Naive B cell (primary cell): ENCODE measurements at places on chromosomes 2 and 18. TPM values are rescaled to one million over a fixed set of nuclear protein-coding genes. Genes with fewer than 3 reads are reported as not detected.

DNA sequence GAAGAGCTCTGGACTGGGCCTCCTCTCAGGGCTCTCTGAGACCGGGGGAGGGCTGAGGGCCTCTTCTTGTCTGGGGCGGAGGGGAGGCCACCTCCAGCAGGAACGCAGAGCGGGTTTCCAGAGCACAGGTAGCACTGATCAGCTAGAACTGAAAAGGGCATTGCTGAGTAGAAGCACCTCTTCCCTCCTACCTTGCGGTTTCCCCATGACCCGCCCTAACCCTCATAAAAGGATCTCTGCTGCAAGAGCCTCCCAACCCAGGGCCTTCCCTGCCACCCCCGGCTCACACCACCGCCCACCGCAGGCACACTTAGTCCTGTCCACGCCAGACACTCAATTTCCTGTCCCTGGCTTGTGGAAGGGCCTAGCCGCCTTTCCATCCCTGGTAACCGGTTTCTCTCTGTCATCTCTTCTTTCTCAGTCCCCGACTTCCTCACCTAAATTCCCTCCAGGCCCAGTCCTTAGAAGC is 966 bp downstream of the ADCY3 start:
- H3K27ac ChIP-seq: no peak overlapping the region
- DNase-seq: no peak
- H3K27me3 ChIP-seq: no peaks in the 10 kb centered on the region

DNA sequence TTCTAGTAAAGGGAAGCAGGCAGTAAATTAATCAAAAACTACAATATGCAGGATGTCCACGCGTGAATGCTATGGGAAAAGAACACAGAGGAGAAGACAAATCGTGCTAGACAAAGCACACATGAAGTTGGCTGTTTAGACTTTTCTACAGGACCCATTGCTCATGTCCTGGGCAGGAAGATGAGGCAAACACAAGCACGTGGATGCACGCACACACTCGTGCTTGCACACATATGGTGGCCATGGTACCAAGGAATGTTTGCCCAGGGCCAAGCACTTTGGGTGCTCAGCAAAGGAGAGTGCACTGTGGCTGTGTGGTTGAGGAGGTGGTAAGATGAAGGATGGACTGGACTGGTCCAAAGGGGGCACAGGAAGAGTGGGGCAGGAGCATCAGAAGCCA is 80.2 kb upstream of the MCFD2 start:
- DNase-seq: no peak
- no peak overlapping the region for H3K4me3 ChIP-seq
- peak overlapping the region; percentile 88 for H3K27ac ChIP-seq
- peaks cover 26% of the 10 kb centered on the region for H3K4me1 ChIP-seq

TACR1 gene
- not detected for polyA plus RNA-seq

GRCh38 chr2:67845621-67846369 is 217.0 kb downstream of the C1D start:
- peaks cover 3% of the 10 kb centered on the region for H3K4me1 ChIP-seq
- no peaks in the 10 kb centered on the region for H3K36me3 ChIP-seq
- DNase-seq: no peak
- no peak overlapping the region for H3K4me3 ChIP-seq
- H3K27ac ChIP-seq: no peak overlapping the region

DNA sequence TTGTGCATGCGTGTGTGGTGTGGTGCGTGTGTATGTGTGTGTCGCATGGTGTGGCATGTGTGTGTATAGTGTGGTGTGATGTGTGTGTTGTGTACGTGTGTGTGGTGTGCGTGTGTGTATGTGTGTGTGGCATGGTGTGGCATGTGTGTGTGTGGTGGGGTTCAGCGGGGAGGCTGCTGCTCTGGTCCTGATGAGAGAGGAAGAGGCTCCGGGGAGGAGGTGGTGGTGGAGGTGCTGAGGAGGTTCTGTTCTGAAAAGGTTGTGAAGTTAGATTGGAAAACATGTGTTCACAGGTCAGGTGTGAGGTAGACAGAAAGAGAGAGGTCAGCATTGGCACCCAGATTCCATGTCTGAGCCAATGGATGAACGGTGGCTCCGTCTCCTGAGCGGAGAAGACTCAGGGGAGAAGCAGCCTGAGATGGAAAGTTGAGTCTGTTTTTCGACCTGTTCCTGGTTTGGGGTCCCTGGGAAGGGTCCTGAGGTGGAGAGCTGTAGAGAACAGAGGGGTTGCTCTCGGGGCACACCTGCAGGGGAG is 67.2 kb upstream of the HDAC4 start:
- no peak overlapping the region for H3K27ac ChIP-seq
- H3K4me3 ChIP-seq: no peak overlapping the region
- H3K36me3 ChIP-seq: no peaks in the 10 kb centered on the region
- H3K4me1 ChIP-seq: no peaks in the 10 kb centered on the region

DNA sequence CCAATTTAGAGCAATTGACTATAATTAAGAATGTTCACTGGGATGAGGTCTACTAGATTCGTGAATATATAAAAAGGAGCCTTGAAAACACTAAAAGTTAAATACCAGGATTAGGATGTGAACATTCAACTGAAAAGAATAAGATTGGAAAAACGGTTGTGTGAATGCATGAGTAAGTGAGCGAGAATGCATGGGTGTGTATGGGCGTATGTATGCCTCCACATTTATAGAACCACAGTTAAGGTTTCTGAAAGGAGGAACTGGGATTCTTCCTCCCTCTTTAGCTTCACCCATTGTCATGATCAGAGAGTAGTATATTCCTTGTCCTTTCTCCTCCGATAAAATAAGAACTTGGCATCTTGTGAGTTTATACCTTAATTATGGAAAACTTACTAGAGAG is 151.1 kb upstream of the UBE2E3 start:
- no peak overlapping the region for H3K27ac ChIP-seq
- DNase-seq: no peak
- H3K4me3 ChIP-seq: no peak overlapping the region
- H3K27me3 ChIP-seq: no peaks in the 10 kb centered on the region
- no peaks in the 10 kb centered on the region for H3K4me1 ChIP-seq

DNA sequence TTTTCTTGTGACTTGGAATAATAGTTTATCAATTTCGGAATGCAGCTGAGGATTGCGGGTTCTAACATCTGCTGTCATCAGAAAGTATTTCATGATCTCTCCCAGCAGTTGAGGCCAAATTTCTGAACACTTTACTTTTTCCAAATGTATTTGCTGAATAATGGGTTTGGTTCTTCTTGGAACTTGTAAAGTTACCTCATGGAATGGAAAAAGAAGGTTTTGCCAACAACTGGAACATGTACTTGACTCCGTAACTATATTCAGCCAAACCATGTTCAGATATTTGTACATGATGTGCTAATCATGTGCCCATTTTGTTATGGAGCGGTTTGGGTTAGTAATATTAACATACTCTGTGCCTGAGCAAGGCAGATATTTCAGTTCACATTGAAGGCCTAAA is 119.6 kb downstream of the LCLAT1 start:
- H3K36me3 ChIP-seq: peaks cover 25% of the 10 kb centered on the region
- H3K4me1 ChIP-seq: peaks cover 7% of the 10 kb centered on the region

DDX18 gene
- 38.7 TPM for polyA plus RNA-seq

GRCh38 chr2:68687018-68687417 is 43.6 kb downstream of the PROKR1 start:
- H3K4me1 ChIP-seq: peaks cover 39% of the 10 kb centered on the region
- no peak overlapping the region for H3K27ac ChIP-seq
- no peaks in the 10 kb centered on the region for H3K27me3 ChIP-seq
- H3K4me3 ChIP-seq: no peak overlapping the region

DNA sequence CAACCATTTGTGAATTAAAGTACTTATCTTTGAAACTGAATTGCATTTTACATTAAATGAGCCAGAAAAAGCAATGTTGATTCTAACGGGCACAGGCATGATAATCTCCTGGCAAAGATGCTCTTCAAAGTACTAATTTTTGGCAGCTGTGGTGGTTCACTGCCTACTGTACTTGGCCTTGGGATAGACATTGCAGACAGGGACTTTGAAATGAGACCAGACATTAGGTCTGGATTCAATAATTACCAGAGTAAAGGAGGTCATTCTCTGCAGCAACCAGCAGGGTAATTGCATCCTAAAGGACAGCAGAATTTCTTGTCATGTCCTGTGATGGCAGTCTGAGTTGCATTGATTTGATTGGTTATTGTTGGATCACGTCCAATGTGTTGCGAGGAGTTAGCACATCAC is 986.5 kb downstream of the TDRD15 start:
- H3K27ac ChIP-seq: no peak overlapping the region
- H3K4me1 ChIP-seq: no peaks in the 10 kb centered on the region
- no peaks in the 10 kb centered on the region for H3K36me3 ChIP-seq
- no peak overlapping the region for H3K4me3 ChIP-seq
- no peak for DNase-seq

CCDC148 gene
- not detected for polyA plus RNA-seq

NT5DC4 gene
- polyA plus RNA-seq: not detected

DNA sequence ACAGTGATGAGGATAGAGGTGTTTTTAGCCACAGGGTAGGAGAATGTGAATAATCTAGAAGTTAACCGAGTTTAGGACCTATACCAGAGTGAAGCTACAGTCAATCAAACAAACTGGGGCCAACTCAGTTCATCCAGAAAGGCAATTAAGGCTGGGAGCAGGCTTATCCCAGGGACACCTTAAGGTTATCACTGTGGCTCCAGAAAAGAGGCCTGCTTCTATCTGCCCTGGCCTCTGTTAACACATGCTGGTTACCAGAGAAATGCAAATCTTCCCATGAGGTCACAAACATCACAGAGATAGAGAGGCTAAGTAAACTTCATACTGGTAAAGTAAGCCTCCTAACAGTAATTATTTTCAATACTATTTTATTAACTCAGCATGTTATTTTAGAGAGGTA is 93.2 kb upstream of the GRB14 start:
- H3K27me3 ChIP-seq: no peaks in the 10 kb centered on the region
- H3K36me3 ChIP-seq: peaks cover 18% of the 10 kb centered on the region
- no peak for DNase-seq
- H3K27ac ChIP-seq: no peak overlapping the region

CNDP1 gene
- polyA plus RNA-seq: not detected

REG3A gene
- not detected for polyA plus RNA-seq

DNA sequence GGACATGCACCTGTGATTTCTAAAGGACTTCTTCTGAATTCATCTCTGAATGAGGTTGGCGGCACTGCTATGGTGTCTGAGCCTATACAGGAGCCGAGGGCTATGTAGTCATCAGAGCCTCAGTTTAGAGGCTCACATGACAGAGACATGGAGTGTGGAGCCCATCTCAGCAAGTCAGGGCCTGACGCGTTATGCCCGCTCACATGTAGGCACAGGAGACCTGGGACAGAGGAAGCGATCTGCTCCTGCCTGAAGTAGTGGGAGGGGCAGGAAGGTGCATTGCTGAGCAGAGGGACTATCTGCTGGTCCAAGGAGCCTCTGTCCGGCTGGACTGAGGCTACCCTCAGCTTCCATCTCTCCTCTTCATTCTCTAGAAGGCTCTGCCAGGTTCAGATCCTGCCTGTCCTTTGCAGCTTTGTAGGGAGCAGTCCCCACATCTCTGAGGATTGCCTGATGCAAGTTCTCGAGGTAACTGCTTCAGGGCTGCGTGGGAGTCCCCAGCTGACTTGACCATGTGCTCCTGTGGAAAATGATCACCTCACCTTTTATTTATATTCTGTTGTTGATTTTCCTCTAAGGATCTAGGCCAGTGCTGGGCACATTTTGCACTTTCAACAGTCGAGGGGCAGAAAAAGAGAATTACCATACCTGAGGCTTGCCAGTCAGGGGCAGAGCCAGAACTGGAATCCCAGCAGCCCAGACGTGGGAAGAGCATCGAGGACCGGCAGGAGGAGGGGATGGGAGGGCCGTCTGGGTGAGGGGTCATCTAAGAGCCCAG is 16.6 kb downstream of the KLHL29 start:
- DNase-seq: no peak
- no peak overlapping the region for H3K4me3 ChIP-seq
- no peaks in the 10 kb centered on the region for H3K36me3 ChIP-seq
- H3K4me1 ChIP-seq: peaks cover 11% of the 10 kb centered on the region
- H3K27me3 ChIP-seq: peaks cover 16% of the 10 kb centered on the region
